ENCODE measurements at places on chromosomes 4 and X.

GRCh38 chr4:146059151-146059550 lies 116.4 kb upstream of the LSM6 start:
- peak; percentile 43 for DNase-seq

DNA sequence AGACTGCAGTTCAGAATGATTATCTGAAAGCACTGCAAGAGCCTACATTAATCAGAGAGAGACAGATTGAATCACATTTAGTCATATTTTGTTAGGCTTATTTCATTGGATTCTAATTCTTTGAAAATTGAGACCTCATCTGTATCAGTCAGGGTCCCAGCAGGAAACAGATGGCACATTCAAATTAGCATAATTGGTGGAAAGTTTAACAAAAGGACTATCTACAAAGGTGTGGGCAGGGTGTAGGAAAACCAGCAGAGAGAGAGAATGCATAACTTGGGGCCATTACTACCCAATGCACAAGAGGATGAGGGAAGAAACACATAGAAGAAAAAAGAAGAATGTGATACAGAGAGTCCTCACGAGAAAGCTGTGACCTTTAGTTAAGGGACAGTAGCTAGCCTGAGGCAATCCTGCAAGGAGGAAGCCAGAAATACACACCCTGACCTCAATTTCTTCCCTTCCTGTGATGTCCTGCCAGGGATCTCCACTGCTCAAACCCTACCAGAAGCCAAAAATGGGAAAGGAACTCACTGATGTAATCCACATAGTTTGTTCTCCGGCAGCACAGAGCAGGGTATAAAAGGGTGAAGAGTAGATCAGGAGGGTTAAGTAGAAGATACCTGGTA lies 17.7 kb upstream of the XKRX start:
- no peak for DNase-seq

GRCh38 chrX:387729-388128 lies 1.0 kb upstream of the PPP2R3B start:
- DNase-seq = no peak

DNA sequence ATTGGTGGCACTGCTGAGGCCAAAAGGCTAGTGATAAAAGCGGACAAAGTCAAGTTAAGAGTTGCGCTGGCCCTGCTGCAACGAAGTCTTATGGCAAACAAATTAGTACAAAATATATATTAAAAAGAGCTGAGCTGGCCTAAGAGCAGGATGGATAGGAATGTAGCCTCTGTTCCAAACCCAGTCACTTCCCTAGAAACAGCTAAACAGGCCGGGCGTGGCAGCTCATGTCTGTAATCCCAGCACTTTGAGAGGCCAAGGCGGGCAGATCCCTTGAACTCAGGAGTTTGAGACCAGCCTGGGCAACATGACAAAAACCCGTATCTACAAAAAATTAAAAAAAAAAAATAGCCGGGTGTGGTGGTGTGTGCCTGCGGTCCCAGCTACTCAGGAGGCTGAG lies 32.4 kb upstream of the UGDH start:
- DNase-seq = no peak

- peak; percentile 89 for DNase-seq
These were observed 28.2 kb downstream of the SAT1 start for GRCh38 chrX:23811108-23811651.

DNA sequence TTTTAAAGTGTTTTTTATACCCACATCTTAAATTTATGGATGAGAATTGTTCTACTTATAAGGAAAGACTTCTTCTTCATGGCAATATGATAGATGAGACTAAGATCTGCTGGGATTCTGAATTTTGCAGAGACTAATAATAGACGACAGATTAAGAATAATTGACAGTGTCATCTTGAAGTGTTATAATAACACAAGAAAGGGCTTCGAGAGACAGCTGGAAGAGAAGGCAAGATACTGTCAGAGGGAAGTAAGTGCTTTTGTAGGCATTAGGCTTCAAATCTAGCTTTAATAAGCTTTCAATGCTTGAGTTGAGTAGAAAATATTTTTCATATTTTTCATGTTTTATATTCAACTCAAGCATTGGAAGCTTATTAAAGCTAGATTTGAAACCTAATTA lies 797.6 kb upstream of the PABPC4L start:
- no peak for DNase-seq

DNA sequence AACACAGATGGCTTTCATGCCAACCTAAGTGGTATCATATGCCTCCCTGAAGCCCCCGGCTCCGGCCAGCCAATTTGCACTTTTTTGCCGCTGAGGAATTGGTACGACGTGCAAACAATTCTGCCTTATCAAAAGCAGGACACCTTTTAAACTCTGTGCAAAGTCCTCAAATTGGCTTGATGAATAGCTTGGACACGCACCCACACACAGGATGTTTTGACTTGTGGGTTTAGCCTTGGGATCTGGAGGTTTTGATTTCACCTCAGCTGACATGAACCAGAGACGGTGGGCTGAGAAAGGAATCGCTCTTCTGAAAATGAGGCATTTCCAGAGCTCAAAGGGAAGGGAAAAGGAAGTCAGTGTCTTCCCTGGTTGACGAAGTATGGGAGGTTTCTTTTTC lies 110.8 kb upstream of the SHOX start:
- no peak for DNase-seq

- DNase-seq = no peak
These were observed 136.7 kb downstream of the SMIM20 start for GRCh38 chr4:26050671-26051070.

DNA sequence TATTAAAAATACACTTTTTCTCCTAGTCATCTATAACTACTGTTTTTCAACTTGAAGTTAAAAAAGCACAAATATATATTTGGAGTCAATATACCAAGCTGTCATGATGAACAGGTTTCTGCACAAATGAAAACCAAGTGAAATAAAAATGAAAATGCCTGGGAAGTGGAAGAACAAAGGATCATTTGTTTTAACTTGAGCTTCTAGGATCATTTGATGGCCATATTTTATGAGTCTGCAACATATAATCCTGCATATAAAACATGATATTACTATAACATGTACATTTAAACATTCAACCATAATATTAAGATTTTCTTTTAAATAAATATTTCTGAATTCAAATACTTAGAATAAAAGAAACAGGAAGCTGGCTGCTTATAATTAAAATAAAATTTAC lies 8.5 kb upstream of the ARHGEF38 start:
- no peak for DNase-seq

DNA sequence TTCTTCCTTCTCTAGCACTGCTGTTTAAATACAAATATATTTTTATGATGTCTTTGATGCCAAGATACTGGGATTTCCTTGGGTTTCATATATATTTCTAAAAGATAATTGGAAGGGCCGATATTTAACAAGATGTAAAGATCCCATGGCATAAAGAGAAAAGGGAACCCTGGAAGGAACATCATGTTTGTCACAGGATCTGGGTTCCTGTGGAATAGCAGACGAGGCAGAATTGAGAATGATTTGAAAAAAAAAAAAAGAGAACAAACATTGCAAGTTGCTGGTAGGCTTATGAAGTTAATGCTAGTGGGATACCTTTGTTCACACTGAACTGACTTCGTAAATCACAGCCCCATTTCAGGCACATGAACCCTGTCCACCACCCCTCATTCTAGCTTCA lies 33.6 kb downstream of the RASSF6 start:
- no peak for DNase-seq

- no peak for DNase-seq
These were observed 78.8 kb upstream of the PRPS1 start for GRCh38 chrX:107549504-107549903.
